Lower leg skin (tissue), 4 donors: ENCODE measurements at places on chromosomes 4 and X.

DNA sequence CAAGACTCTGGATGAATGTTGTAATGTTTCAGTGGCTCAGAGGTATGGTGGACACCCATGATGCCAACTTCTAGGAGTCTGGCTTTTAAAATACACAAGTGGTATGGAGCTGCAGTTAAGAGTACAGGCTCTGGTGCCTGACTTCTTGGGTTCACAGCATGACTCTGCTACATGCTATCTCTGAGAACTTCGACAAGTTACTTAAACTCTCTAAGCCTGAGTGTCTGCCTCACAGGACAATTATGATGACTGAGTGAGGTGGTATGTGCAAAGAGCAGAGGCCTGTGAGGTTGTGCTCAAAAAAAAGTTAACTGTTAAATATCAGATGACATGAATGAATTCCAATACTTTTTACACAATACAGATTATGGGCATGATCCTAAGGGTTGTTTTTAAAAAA, 90.9 kb upstream of the SRD5A3 start:
- no peak for DNase-seq

GRCh38 chrX:29926056-29926455, 289.3 kb upstream of the MAGEB2 start:
- no peak for DNase-seq

GRCh38 chr4:16029262-16029661, 54.6 kb downstream of the PROM1 start:
- no peak for DNase-seq

DNA sequence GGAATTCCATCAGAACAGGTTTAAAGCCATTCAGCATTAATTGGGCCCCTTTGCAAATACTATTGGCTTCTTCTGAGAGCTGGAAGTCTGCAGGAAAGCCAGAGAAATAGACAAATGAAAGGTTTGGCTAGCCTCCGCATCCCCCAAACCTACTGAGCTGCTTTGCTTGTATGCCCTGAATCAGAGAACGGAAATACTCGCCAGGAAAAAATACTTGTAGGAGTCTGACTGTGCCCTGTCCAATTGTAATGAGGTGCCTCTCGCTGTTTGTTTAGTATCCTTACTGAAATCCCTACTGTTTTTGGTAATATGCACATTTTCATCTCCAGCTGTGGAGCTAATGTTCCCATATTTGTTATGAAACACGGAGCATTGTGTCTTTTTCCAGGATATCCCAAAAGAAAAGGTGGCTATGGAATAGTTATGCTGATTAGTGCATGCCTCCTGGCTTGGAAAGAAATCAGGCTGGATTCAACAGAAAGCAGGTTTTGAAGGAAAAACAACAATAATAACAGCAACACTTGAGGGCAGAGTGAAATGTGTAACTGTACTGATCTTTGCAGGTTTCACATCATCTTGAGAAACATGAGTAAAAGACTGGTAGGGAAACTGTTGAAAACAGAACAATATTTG, 50.7 kb upstream of the NLGN4X start:
- no peak for DNase-seq

- no peak for DNase-seq
These were observed 153.2 kb downstream of the KLF8 start for GRCh38 chrX:56385336-56385735.

DNA sequence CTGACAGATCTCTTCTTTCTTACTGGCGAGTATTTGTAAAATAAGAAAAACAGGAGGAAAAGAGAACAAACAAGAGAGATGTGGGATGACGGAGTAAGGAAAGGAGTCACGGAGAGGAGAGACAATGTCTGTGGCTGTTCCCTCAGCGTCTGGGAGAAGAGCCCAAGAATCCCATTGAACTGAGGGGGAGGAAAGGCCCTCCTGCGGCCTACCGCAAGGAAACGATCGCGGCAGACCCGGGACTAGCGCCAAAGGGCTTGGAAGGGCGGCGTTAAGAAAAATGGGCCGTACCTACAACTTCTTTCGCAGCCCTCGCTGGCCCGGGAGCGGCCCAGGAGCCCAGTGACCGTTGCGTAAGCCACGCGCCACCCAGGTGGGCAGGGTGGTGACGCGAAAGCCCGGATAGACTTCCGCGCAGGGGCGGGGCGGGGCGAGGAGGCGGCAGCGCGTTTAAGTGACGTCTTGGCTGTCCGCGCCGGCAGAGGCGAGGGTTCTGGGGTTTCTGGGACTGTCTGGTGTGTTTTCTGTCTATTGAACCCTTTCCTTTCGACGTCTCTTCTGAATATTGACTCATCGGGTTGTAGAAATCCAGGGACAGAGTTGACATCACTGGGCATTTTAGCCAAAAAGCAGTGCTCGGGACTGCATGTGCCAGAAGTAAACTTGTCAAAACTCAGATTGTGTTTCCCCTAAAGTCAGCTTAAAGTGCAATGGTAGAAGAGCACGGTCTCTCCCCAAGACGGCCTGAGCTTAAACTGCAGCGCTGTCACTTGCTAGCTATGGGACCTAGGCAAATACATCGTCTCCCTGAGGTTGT, at the start of gene SLC9B1:
SLC9B1 (minus strand) TSS at position 398 of the 817 bp plus-strand sequence. CDS start 27,994 bp downstream, outside the sequence.
- DNase-seq: peak; percentile 95

- no peak for DNase-seq
These were observed 1157.4 kb downstream of the FAM133A start for GRCh38 chrX:94831364-94831763.

DNA sequence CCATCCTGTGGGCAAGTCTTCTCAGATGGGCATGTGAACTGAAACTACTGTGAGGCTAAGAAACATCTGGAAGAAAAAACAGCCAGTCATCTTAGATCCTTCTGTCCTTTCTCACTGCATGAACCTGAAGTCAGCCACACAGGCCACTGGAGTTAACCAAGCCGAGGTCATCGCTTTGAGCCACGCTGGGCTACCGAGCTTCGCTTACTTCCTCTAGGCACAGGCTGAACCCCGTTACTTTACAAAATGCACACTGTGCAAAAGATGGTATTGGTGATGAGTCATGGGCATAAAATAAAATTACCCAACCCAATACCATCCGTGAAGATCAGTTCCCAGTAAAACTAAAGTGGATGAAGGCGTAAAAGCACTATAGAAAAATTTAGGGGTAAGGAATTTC, 86.2 kb downstream of the MTMR1 start:
- no peak for DNase-seq

DNA sequence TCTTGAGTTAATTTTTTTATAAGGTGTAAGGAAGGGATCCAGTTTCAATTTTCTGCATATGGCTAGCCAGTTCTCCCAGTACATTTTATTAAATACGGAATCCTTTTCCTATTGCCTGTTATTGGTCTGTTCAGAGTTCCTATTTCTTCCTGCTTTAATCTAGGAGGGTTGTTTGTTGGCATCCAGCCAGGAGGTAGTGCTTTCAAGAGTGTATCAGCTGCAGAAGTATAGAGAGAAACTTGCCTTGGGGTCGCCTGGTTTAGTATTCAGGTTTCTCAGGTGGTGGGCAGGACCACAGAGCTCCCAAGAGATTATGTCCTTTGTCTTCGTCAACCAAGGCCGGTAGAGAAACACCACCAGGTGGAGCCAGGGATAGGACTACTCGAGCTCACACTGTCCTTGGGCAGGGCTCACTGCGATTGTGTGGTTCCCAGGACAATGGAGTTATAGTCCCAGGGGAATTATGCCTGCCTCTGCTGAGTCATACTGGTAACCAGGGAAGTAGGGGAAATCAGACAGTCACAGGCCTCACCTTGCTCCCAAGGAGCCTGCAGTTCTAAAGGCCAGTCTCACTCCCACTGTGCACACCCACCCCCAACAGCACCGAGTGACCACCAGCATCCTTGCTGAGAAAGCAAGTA, 168.1 kb downstream of the VSIG4 start:
- no peak for DNase-seq

- no peak for DNase-seq
These were observed 2.9 kb upstream of the SCARB2 start for GRCh38 chr4:76216524-76216923.

GRCh38 chrX:39162322-39162735, 361.1 kb downstream of the MID1IP1 start:
- peak; percentile 84 for DNase-seq

DNA sequence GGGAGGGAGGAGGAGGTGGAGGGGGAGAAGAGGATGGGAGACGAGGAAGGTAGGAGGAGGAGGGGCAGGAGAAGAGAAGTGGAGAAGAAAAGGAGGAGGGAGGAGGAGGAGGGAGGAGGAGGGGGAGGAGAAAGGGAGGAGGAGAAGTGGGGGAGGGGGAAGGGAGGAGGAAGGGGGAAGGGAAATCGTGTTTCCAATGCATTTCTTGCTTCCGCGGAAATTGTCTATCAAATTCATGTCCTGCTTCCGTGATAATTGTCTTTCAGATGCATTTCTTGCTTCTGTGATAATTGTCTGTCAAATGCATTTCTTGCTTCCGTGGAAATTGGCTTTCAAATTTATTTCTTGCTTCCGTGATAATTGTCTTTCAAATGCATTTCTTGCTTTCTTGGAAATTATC, 43.3 kb downstream of the CRLF2 start:
- no peak for DNase-seq

DNA sequence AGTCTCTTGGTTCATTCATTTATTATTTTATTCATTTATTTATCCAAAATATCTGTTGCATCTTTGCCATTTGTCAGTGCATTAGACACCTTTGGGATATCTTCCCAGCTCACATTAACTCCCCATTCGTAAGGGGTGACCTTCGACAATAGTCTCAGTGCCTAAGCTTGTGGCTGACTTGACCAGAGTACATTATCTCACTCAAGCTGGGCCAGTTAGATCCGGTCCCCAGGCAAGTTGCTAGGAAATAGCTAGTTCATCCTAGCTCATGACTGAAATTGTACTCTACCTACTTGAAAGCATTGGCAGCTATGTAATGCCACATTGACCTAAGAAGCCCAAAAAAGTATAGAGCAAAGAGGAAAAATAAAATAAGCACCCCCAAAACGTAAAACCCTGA, 165.3 kb downstream of the FBXO8 start:
- no peak for DNase-seq

DNA sequence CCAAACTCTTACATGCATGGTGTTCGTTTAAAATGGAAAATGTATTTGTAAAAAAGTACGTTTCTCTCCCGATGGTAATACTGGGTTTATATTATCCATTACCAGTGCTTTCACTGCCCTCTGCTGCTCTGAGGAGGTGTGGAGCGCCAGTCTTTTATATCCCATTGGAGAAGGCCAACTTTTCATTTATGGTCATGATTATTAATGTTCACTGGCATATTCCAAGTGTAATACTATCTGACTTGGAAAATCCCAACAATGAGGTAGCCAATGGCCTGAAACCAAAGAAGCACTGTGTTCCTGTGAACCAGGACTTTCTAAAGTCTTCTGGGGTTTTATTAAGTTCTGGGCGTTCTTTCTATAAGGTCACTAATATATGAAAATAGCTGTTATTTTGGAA, 80.7 kb downstream of the SYNPO2 start:
- peak; percentile 68 for DNase-seq

DNA sequence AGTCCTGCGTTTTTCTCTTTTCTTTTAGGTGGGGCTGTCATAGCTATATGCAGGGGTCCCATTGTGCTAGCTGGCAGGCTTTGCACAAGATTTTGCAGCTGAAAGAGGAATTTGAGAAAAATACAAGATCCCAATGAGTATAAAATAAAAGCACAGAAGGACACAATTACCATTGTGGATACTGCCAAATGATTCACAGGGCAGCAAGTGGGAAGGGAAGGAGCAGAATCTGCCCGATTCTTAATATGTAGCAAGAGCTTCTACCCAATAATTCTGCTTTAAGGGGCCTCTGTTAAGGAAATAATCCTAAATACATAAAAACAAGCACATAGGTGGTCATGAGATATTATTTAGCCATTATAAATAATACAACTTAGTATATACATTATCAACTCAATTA, 25.9 kb upstream of the ING2 start:
- DNase-seq: no peak

- DNase-seq: no peak
These were observed 679.9 kb upstream of the MAGEB2 start for GRCh38 chrX:29535212-29536162.

GRCh38 chr4:6178757-6179156, 21.6 kb downstream of the JAKMIP1 start:
- DNase-seq: no peak

DNA sequence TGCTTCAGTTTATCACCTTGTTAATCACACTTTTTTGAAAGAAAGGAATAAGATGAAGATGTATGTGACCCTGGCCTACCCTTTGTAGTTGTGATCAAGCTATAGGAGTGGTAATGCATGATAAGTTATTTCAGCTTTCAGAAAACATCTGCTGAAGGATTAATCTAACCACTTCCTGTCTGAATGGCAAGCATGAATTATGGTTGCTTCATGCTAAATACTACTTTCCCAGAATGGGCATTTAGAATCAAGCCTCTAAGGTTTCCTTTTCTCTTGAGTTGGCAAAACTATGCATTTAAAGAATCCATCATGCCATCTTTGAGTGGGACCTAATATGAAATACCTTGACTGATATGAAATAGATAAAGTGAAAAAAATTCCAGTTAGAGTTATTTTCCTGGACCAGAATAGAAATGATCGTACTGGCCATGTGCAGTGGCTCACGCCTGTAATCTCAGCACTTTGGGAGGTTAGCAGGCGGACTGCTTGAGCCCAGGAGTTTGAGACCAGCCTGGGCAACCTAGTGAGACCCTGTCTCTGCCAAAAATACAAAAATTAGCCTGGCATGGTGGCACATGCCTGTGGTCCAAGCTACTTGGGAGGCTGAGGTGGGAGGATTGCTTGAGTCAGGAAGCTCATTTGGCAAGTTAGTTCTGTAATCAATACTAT, 59.1 kb downstream of the ANXA3 start:
- no peak for DNase-seq

DNA sequence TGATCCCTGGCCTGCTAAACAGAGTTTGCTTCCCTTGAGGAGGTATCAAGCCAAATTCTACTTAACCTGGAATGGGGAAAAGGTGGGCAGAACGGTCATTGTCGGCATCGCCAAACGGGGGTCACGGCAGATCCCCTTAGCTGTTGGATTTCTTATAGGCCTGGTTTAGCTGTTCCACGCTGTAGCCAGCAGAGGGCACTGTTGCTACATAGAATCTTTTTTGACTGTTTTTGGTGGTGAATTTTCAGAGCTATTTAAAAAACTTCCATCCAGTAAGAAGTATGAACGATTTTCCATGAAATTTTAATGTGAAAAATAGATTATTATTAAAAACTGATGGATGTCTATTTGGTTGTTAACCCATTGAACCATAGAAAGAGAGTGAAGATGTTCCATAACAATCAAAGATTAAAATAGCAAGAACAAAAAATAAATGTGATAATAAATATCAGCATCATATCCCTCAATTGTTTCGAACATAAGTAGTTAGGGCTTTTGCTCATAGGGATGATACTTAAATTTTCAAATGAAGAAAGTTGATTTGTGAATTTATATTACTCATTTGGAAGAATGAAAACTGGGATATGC, 56.6 kb downstream of the LINC00632 start:
- DNase-seq: no peak
